HTR-8/SVneo (cell line): ENCODE measurements at places on chromosomes 1 and 21.

DNA sequence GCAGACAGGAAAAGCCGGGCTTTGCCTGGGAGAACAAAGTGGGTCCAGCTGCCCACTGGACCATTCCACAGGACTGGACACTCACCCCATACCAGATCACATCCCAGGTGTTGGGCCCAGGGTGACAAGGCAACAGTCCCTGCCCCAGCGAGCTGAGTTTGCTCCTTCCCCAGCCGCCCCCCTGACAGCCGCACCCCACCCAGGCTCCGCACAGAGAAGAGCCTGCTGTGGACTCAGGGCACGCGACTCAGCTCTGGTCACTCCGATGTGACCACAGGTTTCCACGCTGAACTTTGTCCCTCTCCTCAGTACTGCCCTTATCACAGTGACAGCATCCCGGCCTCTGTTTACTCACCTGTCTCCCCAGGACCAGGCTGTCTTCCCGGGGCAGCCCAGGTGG, 1.2 kb downstream of the BMP8B start:
- DNase-seq, result no peak

DNA sequence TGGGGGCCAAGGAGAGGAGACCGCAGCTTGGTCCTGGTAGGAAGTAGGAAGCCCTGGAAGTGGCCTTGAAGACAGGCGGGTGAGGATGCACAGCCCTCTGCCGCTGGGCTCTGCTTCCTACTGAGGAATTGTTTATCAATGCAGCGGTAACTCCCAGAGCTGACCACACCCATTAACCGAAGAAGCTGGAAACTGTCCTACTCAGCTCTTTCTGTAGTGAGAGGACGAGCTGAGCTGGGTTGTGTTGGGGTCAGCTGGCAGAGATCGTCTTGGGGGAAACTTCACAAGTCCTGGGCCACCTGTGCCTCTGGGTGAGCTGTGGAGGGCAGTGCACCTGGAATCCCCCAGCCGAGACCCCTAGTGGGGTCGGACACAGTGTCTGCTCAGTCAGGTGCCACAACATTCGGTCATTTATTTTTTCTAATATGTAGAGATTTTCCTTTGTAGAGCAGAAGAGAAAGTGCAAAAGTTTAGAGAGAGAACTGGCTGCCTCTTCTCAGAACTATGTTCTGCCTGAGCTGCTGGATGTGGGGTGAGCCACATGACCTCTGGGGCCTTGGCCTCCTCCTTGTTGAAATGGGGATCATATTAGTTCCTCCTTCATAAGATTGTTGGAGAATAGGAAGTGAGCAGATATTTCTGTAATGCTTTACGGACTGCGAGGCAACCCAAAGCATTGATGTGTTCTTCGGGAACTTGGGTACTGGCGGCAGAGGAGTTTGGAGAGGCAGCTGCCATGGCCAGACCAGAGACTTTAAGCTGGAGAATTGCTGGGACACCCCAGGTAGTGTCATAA, 3.6 kb downstream of the NECAP2 start:
- no peak for DNase-seq

DNA sequence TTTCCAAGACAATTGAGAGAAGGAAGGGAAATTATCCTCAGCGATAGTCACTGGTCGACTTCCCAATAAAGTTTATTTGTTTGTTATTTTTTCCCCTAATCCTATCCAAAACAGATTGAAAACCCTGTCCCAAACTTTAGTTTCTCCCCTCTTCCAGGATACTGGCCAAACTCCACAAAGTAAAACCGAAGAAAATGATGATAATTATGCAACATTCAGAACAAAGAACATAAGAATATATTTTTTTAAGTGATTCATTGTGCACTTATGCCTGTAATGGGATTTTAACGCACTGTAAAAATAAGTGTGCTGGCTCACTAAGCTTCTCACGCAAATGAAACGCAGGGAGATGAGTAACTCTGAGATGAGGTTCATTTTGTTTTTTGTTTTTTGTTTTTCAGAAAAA, 6.0 kb downstream of the GLIS1 start:
- DNase-seq, result no peak

DNA sequence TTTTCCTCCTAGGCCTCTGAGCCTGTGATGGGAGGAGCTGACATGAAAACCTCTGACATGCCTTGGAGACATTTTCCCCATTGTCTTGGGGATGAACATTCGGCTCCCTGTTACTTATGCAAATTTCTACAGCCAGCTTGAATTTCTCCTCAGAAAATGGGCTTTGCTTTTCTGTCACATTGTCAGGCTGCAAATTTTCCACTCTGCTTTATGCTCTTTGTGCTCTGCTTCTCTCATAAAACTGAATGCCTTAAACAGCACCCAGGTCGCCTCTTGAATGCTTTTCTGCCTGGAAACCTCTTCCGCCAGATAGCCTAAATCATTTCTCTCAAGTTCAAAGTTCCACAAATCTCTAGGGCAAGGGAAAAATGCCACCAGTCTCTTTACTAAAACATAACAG, 46.7 kb upstream of the TENT5C start:
- DNase-seq, result no peak

GRCh38 chr21:28975397-28975796, 17.3 kb downstream of the LTN1 start:
- no peak for DNase-seq

DNA sequence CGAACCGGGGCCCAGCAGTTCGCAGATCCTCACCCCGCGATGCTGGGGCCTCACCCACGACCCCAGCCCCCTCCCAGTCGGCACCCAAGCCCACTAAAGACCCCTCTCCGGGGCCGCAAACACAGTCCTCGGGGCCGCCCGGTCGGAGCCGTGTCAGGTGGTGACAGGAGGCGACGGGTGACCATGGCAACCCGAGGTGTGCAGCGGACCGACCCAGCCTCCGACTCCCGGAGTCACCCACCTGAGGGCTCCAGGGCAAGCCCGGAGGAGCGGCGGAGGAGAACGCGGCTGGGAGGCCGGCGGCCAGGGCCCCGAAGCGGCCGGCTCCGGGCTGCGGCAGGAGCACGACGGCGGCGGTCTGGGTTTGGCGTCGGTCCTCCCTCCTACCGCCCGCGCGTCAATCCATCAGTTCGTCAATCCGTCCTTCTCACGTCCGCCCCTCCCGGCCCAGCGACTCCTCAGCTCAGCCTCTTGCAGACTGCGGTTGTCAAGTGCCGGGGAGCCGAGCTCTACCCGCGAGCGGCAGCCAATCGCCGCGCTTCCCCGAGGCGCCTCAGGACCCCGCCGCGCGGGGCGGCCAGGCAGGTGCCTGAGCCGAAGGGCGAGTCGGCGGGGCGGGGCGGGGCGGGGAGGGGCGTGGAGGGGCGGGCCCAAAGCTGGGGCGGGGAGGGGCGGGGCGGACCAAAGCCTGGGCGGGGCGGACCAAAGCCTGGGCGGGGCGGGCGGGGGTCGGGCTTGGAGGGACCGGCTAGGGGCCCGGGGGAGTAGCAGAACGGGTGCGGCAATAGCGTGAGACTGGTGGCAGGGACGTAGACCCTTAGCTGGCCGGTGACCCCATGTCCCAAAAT, at the start of gene WDR47:
Gene WDR47 (minus strand): TSS at position 482 of the 848 bp plus-strand sequence. CDS start 18,590 bp downstream, outside the sequence.
- DNase-seq, result peak; percentile 90

- no peak for DNase-seq
Measured at GRCh38 chr1:160400646-160401486, 502 bp downstream of the VANGL2 start.

DNA sequence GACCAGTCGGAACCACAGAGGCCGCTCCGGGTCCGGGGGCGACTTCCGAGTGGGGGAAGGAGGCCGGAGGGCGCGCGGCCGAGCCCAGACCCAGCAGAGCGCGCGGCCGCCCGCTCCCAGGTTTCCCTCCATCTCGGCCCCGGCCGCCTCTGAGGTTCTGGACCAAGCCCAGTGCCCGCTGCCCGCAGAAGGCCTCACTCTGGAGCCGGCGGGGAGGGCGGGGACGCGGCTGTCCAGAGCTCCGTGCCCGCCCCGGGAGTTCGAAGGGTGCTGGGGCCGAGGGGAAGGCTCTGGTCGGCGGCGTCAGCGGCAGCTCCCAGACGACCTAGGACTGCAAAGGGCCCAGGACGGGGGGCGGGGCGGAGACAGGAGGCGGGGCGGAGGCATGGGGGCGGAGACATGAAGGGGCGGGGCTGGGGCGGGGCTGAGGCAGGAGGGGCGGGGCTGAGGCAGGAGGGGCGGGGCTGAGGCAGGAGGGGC, 48.0 kb upstream of the SLC19A1 start:
- peak; percentile 56 for DNase-seq

GRCh38 chr1:47793563-47793962, 203.6 kb downstream of the TRABD2B start:
- no peak for DNase-seq

DNA sequence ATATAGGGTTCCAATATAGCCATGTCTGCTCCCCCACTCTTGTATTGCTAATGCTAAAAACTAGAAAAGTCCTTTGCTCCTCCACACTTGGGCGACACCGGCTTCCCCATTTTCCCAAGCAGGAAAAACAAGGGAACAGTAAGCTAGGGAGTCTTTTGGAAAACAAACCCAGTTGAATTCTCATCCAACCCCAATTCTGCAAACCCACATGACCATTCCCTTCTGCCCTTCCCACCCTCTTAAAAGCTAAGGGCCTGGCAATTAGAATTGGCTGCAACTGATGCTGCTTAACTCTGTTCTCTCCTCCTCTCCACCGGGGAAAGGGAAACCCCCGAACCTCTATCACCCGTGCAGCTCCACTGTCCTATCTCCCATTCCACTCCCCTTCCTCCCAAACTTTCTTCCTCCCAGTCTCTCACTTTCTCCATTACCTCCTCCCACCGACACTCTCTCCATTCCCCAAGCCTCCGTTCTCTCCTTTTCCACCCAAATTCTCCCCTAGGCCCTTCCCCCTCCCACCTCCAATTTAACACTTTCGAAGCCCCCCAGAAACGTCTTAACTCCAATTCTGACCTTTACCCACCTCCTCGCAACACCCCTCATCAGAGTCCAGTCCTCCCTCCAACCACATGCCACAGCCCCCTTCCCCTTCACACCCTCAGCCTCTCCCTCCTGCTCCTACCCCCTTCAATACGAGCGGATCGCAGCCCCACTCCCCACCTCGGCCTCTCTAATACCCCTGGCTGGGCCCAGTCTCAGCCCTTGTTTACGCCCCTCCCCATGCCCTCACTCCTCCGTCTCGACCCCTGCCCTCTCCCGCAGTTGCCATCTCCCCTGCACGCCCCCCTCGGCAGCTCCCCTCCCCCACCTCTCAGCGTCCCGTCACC, 701 bp downstream of the DEDD start:
- DNase-seq, result no peak

- peak; percentile 33 for DNase-seq
Measured at GRCh38 chr1:36203554-36204346, 20.5 kb upstream of the THRAP3 start.

GRCh38 chr1:229874136-229874535, 192.9 kb upstream of the GALNT2 start:
- no peak for DNase-seq

- DNase-seq, result no peak
Measured at GRCh38 chr1:243422362-243422761, 166.5 kb downstream of the SDCCAG8 start.
